ENCODE measurements at places on chromosomes 4 and X.

GRCh38 chr4:40628888-40629287, 776 bp downstream of the RBM47 start:
- peaks cover 1% of the 10 kb centered on the region for H3K36me3 ChIP-seq
- H3K4me1 ChIP-seq = peaks cover 43% of the 10 kb centered on the region
- peak overlapping the region; percentile 84 for H3K4me3 ChIP-seq
- H3K27me3 ChIP-seq = peaks cover 6% of the 10 kb centered on the region

DNA sequence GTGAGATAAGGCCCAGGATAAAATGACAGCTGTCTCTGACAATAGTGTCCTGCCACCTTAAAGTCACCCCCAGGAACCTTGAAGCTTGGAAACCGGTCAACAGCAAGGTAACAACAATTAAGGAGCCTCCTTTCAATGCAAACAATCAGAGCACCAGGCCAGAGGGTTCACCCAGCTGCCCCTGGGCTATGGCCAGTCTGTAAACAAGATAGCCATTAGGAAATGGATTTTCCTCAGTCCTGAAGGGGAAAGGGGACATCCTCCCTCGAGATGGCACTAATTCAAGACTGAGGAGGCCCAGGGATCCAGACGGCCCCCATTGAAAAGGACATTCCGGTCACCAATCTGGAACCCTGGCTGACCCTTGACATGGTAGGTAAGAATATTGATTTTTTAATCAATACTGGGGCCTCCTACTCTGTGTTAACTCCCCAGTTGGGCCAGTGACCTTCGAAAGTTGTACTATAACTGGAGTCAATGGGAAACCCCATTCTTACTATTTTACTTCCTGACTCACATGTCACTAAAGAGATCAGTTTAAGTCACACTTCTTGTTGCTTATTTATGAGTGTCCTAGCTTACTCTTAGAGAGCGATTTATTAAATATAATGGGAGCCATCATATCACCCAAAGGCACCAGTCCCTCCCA, 61.7 kb upstream of the CT45A1 start:
- H3K4me3 ChIP-seq = no peak overlapping the region
- no peak for DNase-seq
- no peak overlapping the region for H3K27ac ChIP-seq
- no peaks in the 10 kb centered on the region for H3K27me3 ChIP-seq
- H3K36me3 ChIP-seq = no peaks in the 10 kb centered on the region

DNA sequence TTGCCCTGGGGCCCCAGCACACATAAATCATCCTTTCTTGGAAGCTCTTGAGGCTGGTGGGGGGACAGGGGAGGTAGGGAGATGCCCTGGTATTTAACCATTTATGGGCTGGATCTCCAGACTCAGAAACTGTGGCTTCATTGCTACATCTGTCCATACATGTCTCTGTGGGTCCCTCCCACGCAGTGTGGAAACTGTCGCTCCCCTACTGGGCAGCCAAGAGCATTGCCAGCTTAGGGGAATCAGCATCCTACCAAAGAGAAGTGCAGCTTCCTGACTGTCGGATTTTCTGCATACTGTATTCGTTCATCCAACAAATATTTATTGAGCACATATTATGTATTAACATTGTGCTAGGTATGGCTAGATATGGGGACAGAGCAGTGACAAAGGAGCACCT, 3.7 kb downstream of the GRIPAP1 start:
- peaks cover 45% of the 10 kb centered on the region for H3K36me3 ChIP-seq
- no peaks in the 10 kb centered on the region for H3K27me3 ChIP-seq
- no peak overlapping the region for H3K4me3 ChIP-seq
- H3K27ac ChIP-seq = no peak overlapping the region
- H3K4me1 ChIP-seq = peaks cover 21% of the 10 kb centered on the region
- no peak for DNase-seq

GRCh38 chr4:167088115-167088514, 146.2 kb downstream of the SPOCK3 start:
- no peaks in the 10 kb centered on the region for H3K27me3 ChIP-seq
- no peaks in the 10 kb centered on the region for H3K4me1 ChIP-seq
- DNase-seq = no peak
- H3K4me3 ChIP-seq = no peak overlapping the region
- H3K27ac ChIP-seq = no peak overlapping the region

GRCh38 chr4:109912706-109913595, at the start of gene EGF:
Gene EGF, plus strand, starts transcription at chr4:109912883. Its CDS starts 453 bp downstream, at chr4:109913336.
- H3K4me3 ChIP-seq = no peak within 1 kb of the TSS
- no peaks in the 10 kb centered on the region for H3K4me1 ChIP-seq
- no peak for DNase-seq

- no peak overlapping the region for H3K27ac ChIP-seq
- no peak overlapping the region for H3K4me3 ChIP-seq
- peaks cover 37% of the 10 kb centered on the region for H3K36me3 ChIP-seq
- H3K4me1 ChIP-seq = peaks cover 61% of the 10 kb centered on the region
These were observed 63.7 kb downstream of the RBPJ start for GRCh38 chr4:26384380-26385057.

DNA sequence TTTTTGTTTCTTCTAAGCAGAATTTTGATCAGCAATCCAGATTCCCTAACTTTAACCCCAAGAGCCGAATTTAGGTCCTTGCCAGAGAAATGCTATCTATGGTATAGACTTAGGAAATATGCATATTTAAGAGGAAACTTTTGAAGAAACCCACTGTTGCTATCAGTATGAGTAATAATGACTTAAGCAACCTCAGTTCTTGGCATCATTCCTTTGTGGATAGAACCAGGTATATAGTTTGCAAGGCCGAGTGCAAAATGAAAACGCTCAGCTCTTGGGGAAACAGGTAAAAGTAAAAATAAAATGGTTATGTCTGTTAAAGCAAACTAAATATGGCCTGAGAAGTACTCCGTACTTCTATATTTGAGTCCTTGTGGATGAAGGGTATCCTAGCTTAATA, 78.1 kb downstream of the ARSF start:
- no peaks in the 10 kb centered on the region for H3K27me3 ChIP-seq
- no peak overlapping the region for H3K4me3 ChIP-seq
- no peaks in the 10 kb centered on the region for H3K4me1 ChIP-seq
- no peak overlapping the region for H3K27ac ChIP-seq

- no peak for DNase-seq
- H3K27me3 ChIP-seq = no peaks in the 10 kb centered on the region
- peaks cover 17% of the 10 kb centered on the region for H3K4me1 ChIP-seq
- no peak overlapping the region for H3K4me3 ChIP-seq
- H3K36me3 ChIP-seq = peaks cover 11% of the 10 kb centered on the region
- H3K27ac ChIP-seq = no peak overlapping the region
These were observed 7.3 kb downstream of the TMEM154 start for GRCh38 chr4:152672206-152673092.

DNA sequence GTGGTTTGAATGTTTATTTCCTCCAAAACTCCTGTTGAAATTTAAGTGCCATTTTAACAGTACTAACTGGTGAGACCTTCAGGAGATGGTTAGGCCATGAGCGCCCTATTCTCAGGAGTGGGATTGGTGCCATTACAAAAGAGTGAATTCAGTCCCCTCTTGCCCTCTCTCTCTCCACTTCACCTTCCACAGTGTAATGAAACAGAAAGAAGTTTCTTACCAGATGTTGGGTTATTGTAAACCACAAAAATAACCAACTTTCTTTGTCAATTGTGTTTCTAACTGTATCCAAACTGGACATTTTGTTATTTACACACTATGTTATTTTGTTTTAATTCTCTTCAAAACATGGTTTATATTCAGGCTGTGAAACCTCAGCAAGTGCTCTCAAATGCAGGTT, 1734.3 kb downstream of the PCDH7 start:
- H3K36me3 ChIP-seq = no peaks in the 10 kb centered on the region
- H3K4me1 ChIP-seq = no peaks in the 10 kb centered on the region
- no peak overlapping the region for H3K4me3 ChIP-seq
- no peak overlapping the region for H3K27ac ChIP-seq

GRCh38 chrX:24498181-24498580, 33.1 kb downstream of the PDK3 start:
- no peaks in the 10 kb centered on the region for H3K27me3 ChIP-seq
- peak overlapping the region; percentile 76 for H3K27ac ChIP-seq
- no peak for DNase-seq
- peaks cover 13% of the 10 kb centered on the region for H3K36me3 ChIP-seq

- no peak for DNase-seq
- peaks cover 2% of the 10 kb centered on the region for H3K36me3 ChIP-seq
- peaks cover 13% of the 10 kb centered on the region for H3K4me1 ChIP-seq
- no peak overlapping the region for H3K4me3 ChIP-seq
- no peak overlapping the region for H3K27ac ChIP-seq
- no peaks in the 10 kb centered on the region for H3K27me3 ChIP-seq
These were observed 6.2 kb upstream of the AFF1 start for GRCh38 chr4:86928400-86929255.

DNA sequence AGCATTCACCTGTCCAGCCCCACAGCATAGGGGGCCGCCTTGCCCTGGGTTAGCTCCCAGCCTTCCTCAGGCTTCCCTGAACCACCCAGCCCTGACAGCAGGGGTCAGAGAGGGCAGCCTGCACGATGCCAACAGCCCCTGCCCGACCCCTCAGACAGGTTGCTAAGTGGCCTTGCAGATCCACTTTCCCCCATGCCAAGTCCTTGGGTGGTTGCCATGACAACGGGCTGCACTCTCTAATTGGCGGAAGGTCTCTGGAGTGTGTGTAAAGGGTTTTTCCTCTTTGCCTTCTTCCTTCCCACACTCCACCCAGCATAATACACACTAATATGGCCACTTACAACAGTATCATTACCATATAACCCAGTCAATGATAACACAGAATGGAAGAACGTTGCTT, 99.6 kb upstream of the AFAP1 start:
- peaks cover 6% of the 10 kb centered on the region for H3K4me1 ChIP-seq
- peaks cover 20% of the 10 kb centered on the region for H3K27me3 ChIP-seq
- H3K27ac ChIP-seq = no peak overlapping the region
- no peak for DNase-seq
- no peak overlapping the region for H3K4me3 ChIP-seq

DNA sequence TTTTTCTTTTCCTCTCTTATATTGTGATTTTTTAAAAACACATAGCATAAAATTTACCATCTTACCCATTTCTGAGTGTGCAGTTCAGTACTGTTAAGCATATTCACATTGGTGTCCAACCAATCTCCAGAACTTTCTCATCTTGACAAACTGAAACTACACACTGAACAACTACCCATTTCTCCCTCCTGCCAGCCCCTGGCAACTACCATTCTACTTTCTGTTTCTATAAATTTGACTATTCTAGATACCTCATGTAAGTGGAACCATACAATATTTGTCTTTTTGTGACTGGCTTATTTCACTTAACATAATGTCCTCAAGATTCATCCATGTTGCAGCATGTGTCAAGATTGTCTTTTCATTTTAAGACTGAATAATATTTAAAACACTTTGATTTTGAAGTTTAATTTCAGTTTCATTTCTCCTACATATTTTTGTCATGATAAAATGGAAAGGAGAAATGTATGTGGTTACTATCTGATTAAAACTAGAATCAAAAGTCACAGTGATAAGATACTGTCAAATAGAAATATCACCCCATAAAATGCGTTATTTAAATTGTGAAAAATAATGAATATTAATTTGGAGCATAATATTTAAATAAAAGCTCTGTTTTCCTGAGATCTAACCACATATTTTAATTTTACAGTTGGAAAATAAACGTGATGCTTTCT, 122.8 kb downstream of the DIPK2B start:
- DNase-seq = no peak
- peak overlapping the region; percentile 74 for H3K4me3 ChIP-seq
- peaks cover 21% of the 10 kb centered on the region for H3K36me3 ChIP-seq
- H3K27ac ChIP-seq = peak overlapping the region; percentile 82
- H3K4me1 ChIP-seq = peaks cover 23% of the 10 kb centered on the region

- no peak overlapping the region for H3K27ac ChIP-seq
- no peak for DNase-seq
- H3K36me3 ChIP-seq = peaks cover 3% of the 10 kb centered on the region
- H3K4me1 ChIP-seq = peaks cover 1% of the 10 kb centered on the region
- no peak overlapping the region for H3K4me3 ChIP-seq
These were observed 53.1 kb downstream of the ELF4 start for GRCh38 chrX:130057209-130057608.

DNA sequence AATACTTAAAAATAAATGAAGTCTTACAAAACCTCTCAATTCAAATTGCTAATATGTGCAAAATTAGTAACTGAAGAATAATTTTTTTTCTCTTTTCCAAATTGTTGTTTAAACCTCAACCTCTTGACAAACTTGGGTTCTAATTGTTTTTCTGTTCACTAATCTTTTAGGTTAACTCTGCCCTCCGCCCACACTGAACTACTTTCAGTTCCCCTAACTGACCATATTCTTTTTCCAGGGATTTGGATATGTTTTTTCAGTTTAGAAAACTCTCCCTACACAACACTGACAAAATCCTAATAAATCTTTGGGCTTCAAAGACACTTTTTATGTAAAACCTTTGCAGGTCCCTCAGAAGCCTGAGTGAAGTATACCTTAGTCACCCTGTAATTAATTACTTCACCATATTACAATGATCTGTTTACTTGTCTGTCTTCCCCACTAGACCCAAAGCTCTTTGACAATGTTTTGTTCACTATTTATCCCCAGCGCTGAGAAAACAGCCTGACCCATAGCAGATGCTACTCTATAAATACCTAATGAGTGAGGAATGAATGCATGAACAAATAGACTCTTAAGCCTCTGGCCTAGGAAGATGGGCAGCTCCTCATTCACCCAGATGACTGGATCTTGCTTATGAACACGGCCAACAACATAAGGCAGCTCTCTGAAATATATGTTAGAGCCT, 134.9 kb downstream of the MAML3 start:
- no peak for DNase-seq
- H3K27me3 ChIP-seq = peaks cover 50% of the 10 kb centered on the region
- H3K4me1 ChIP-seq = peaks cover 2% of the 10 kb centered on the region
- H3K4me3 ChIP-seq = no peak overlapping the region
- no peaks in the 10 kb centered on the region for H3K36me3 ChIP-seq

- no peaks in the 10 kb centered on the region for H3K27me3 ChIP-seq
- H3K4me1 ChIP-seq = no peaks in the 10 kb centered on the region
- H3K4me3 ChIP-seq = no peak overlapping the region
- no peak for DNase-seq
- no peaks in the 10 kb centered on the region for H3K36me3 ChIP-seq
- H3K27ac ChIP-seq = no peak overlapping the region
These were observed 13.2 kb upstream of the COX7B2 start for GRCh38 chr4:46922205-46922604.

DNA sequence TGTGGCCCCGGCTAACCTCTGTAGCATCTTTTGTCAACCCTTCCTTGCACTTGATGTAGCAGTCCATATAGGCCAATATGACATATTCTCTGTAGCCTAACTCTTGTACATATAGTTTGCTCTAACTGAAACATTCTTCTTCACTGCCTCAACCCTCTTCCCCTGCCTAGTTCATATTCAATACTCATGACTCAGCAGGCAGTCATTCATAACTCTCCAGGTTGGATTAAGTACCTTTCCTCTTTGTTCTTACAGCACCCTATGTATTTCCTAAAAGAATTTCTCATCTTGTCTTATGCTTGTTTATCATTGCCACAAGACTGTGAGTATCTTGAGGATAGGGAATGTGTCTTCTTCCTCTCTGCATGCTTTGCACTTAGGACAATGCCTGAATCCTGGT, 76.9 kb downstream of the TMLHE start:
- H3K4me1 ChIP-seq = peaks cover 4% of the 10 kb centered on the region
- H3K4me3 ChIP-seq = no peak overlapping the region
- H3K27ac ChIP-seq = no peak overlapping the region
- H3K36me3 ChIP-seq = peaks cover 15% of the 10 kb centered on the region
- H3K27me3 ChIP-seq = no peaks in the 10 kb centered on the region
